ENCODE measurements at places on chromosomes 3 and 15.
A peak's percentile ranks its signal among the peaks of the same experiment; 100 is the strongest.

GRCh38 chr3:24182756-24183155 is 237.7 kb downstream of the NR1D2 start:
- H3K27me3 ChIP-seq: no peaks in the 10 kb centered on the region
- no peaks in the 10 kb centered on the region for H3K36me3 ChIP-seq
- no peak overlapping the region for H3K27ac ChIP-seq
- no peak overlapping the region for H3K4me3 ChIP-seq
- DNase-seq: no peak

DNA sequence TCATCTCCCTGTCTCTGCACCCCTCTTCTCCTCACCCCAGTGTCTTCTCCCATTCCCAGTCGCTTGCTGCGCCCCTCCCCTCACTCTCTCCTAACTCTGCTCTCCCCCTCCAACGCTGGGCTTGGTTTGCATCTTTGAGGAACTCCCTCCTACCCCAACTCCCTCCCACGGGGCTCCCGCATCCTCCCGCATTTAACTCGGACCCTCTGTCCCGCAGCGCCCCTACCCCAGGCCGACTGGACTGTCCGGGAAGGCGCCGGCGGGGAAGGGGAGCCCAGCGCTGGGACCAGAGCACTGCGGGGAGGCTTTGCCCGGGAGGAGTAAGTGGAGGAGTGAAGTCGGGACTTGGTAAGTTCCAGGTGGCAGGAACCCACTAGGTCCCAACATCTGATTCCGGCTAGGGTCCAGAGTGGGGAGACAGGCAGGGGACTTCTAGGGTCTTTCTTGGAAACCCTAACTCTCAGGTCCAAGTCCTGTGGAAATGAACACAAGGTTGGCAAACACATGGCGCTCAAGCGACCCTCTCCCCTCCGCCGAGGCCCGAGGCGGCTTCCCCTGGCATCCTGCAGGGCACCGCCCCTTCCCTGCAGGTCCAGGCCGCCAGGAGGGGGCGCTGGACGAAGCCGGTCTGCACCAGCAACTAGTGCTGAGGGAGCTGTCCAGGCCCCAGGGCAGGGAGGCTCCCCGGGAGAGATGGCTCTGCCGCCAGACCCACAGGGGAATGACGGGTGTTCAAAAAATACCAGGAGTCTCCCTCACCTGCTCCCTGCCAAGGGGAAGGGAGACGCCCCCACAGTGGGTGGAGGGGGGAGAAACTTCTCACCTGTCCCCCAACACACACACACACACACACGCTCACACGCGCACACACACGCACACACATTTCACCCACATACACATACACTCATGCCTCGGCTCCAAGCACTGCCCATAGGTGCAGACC is 53.2 kb downstream of the LHFPL4 start:
- H3K27me3 ChIP-seq: peaks cover 8% of the 10 kb centered on the region
- no peak overlapping the region for H3K4me3 ChIP-seq
- H3K27ac ChIP-seq: no peak overlapping the region
- H3K36me3 ChIP-seq: no peaks in the 10 kb centered on the region

DNA sequence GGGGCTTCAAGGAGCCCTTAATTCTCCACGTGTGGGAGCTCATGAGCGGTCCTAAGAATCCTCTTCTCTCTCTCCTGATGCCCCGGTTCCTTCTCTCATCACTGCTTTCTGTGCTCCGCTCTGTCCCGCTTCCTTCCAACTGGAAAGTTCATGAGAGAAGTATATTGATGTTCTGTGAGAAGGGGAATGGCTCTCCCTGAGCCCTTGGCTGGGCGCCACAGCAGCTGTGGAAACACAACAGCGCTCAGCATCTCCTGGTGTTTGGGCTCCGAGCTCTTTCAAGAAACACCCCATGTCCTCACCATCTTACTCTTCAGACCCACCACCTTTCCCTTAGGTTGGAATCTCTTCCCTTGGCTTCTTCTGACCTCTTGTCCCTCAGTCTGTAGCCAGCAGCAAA is 161.7 kb downstream of the VGLL4 start:
- no peak overlapping the region for H3K4me3 ChIP-seq
- no peaks in the 10 kb centered on the region for H3K36me3 ChIP-seq
- no peaks in the 10 kb centered on the region for H3K27me3 ChIP-seq
- H3K27ac ChIP-seq: no peak overlapping the region
- H3K4me1 ChIP-seq: peaks cover 51% of the 10 kb centered on the region

GRCh38 chr3:59793976-59794375 is 744.2 kb upstream of the CFAP20DC start:
- no peaks in the 10 kb centered on the region for H3K4me1 ChIP-seq
- H3K27ac ChIP-seq: no peak overlapping the region
- no peaks in the 10 kb centered on the region for H3K36me3 ChIP-seq
- H3K27me3 ChIP-seq: no peaks in the 10 kb centered on the region

- no peaks in the 10 kb centered on the region for H3K27me3 ChIP-seq
- H3K4me3 ChIP-seq: no peak overlapping the region
- H3K4me1 ChIP-seq: no peaks in the 10 kb centered on the region
- no peak overlapping the region for H3K27ac ChIP-seq
Observed at GRCh38 chr3:58688574-58688973, 22.0 kb upstream of the FAM3D start.

DNA sequence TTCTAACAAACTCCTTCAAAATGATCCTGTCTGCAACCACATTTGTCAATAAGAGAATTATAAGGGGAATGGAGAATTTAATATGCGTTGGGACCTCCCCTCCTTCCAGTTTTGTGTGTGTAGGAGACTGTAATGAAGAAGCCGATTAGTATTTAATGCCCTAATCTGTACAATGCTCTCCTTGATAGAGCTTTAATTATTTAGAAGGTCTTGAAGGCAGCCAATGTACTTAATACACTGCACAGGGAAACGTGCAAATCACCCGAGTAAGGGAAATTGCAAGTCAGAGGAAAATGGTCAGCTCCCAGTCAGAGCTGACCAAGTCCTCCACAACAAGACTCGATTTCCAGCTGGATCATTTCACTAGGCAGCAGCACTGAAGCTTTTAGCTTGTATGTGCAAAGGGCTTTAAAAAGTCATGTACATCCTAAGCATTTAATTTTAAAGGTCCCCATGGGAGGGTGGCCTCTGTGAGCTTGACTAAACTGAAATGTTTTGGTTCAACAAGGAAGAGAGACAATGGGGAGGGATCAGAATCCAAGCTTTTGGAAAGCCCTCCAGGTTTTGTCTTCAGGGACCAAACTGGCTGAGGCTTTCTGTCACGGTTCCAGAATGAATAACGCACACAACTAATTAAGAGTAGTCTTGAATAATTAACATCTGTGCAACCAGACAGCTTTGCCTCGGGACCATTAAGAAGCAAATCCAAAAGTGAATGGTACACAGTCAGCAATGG is 159.8 kb upstream of the MITF start:
- no peaks in the 10 kb centered on the region for H3K36me3 ChIP-seq
- DNase-seq: no peak
- no peaks in the 10 kb centered on the region for H3K27me3 ChIP-seq
- H3K4me1 ChIP-seq: no peaks in the 10 kb centered on the region
- no peak overlapping the region for H3K27ac ChIP-seq
- no peak overlapping the region for H3K4me3 ChIP-seq

DNA sequence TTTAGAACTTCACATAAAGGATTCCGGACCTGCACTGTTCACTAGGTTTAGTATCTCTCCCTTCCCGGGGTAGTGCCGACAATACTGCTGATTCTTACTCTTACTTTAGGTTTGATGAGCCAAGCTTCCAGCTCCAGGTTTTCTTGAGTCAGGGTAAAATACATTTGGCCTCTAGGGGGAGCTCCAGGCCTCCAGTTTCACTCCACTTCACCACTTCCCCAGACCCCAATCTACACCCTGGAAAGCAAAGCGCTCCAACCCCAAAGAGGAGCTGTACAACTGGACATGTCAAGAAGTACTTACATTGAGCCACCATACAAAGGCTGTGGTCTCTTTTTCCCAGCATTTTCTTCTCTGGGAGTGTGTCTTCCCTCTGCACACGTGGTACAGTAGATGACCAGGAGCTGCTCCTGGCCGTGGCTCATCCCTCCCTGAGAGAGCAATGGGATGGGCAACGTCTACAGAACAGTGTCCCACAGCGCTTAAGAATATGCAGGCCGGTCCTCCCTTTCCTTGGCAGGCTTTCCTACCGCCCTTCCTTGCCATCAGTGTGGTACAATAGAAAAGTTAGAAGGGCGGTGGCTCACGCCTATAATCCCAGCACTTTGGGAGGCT is 93.9 kb upstream of the CCDC80 start:
- no peak for DNase-seq
- H3K27ac ChIP-seq: no peak overlapping the region
- H3K27me3 ChIP-seq: no peaks in the 10 kb centered on the region
- peaks cover 5% of the 10 kb centered on the region for H3K4me1 ChIP-seq
- H3K36me3 ChIP-seq: no peaks in the 10 kb centered on the region
- no peak overlapping the region for H3K4me3 ChIP-seq

GRCh38 chr3:60598671-60599070 is 652.6 kb downstream of the FHIT start:
- H3K4me3 ChIP-seq: no peak overlapping the region
- H3K36me3 ChIP-seq: no peaks in the 10 kb centered on the region
- no peak for DNase-seq
- H3K27me3 ChIP-seq: no peaks in the 10 kb centered on the region

DNA sequence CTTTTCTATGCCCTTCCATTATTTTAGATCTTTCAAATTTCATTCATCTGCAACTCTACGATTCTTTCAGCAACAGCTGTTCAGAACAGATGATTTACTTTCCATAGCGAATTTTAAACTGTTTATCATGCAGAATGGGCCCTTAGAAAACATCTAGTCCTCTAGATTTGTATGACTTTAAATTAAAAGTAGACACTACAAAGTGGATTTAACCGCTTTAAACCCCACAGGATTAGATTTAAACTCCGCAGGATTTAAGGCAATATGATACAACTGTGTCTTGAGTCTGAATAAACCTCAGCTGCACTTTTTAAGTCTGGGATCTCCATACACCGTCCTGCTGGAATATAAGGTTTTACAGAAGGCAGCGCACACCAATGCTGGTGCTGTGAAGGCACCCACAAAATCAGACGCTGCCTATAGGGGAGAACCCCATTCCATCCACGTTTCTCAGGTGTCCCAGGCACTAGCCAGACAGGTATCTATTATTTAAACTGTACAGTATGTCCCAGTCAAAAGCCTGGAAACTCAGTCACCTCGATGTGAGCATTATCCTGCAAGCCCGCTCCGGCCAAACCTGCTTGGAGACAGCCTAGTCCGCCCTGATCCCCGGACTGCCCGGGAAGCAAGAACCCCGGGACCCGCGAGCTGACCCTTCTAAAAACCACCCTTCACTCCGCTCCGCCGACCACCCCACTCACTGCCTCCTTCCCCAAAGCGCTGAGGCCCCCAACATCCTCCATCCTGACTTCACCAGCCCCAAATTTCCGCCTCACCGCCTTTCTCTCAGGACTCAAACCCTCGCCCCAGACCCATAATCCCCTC is 768 bp downstream of the ANO10 start:
- H3K27ac ChIP-seq: peak overlapping the region; percentile 92
- H3K4me1 ChIP-seq: no peaks in the 10 kb centered on the region
- H3K36me3 ChIP-seq: no peaks in the 10 kb centered on the region
- no peak for DNase-seq
- peak overlapping the region; percentile 88 for H3K4me3 ChIP-seq

GRCh38 chr3:51710631-51711351 is 3.9 kb downstream of the GRM2 start:
- H3K36me3 ChIP-seq: no peaks in the 10 kb centered on the region
- DNase-seq: no peak
- H3K27ac ChIP-seq: no peak overlapping the region
